ENCODE measurements at places on chromosomes 6 and 20.

DNA sequence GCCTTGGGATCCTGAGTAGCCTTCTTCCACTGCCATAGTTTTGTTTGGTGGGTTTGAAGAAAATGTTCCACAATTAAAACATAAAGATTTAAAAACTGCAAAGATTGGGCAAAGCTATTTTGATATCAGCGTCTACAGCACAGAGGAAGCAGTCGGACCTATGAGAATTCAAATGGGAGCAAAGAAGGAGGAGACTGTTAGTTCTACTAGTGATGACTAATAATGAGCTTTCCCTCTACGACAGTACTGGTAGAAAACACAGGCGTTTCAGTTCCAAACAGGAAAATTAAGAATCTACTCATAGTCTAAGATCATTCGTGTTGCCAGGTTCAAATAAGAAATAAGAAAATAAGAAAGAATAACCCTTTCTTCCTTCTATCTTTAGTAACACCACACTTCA is 121.2 kb downstream of the INSM1 start:
- DNase-seq: no peak

DNA sequence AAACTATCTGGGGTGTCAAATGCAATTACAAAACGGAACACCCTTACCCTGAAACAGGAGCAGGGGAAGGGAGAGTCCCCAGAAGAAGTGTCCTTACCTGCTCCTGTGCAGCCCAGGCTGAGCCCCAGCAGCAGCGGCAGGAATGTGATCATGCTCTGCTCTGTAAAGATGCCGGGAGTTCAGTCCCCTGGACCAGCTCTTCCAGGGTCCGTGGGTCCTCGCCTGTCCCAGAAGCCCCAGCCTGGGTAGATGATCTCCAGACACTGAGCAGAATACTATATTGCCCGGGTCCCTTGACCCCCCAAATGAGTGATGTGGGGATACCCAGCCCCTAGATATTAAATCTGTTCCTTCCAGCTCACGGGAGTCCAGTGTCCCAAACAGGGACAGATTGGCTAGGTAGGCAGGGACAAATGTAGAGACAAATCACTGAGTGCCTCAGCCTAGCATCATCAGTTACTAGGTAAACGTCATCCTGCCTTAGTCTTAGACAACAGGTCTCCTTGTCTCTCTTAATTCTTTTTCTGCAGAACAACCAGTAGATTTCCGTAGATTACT is at the start of gene HLA-DMB:
HLA-DMB (minus strand) TSS at position 373 of the 558 bp plus-strand sequence; CDS start at position 152, 221 bp downstream.
- DNase-seq: no peak

DNA sequence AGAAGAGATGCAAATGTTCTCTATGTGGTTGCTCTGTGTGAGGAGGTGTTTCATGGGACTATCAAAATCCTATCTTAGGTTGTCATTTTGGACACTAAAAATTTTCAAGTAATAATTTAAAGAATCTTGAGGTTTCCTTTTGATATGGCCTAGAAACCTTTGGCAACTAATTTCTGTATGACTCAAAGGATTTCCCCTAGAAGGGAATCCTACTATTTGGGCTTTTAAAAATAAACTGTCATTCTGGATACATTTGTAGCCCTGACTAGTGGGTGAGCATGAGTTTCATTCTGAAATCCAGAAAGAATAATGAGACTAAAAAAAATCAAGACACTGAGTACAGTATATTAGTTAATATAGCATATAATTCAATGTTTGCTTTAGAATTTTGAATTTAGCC is 25.5 kb upstream of the RAB23 start:
- DNase-seq: no peak

GRCh38 chr20:48298851-48299484 is 513.7 kb upstream of the SULF2 start:
- no peak for DNase-seq

- DNase-seq: no peak
Observed at GRCh38 chr6:44974511-44974910, 353.6 kb upstream of the RUNX2 start.

- no peak for DNase-seq
Observed at GRCh38 chr6:118890997-118891790, 2.8 kb upstream of the ASF1A start.

DNA sequence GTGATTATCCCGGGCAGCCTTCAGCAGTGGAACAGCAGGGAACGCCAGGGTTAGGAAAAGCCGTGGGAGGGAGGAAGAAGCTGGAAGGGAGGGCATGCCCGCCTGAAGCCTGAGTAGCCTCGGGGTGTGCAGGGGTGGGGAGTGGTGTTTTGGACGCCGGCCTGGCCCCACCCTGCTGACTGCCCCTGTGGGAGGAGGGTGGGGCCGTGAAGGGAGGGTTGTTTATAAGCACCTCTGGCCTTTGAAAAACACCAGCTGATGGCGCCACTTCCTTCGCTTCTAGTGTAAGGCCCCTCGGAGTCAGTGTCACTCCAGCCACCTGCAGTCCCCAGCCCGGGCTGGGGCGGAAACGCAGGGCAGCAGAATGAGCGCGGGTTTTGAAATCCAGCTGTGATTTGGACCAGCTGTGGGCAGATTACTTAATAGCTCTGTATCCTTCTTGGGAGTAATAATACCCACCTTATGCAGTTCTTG is 52.8 kb upstream of the BMP6 start:
- DNase-seq: no peak

GRCh38 chr6:106512968-106513574 is 116.2 kb downstream of the RTN4IP1 start:
- DNase-seq: no peak

DNA sequence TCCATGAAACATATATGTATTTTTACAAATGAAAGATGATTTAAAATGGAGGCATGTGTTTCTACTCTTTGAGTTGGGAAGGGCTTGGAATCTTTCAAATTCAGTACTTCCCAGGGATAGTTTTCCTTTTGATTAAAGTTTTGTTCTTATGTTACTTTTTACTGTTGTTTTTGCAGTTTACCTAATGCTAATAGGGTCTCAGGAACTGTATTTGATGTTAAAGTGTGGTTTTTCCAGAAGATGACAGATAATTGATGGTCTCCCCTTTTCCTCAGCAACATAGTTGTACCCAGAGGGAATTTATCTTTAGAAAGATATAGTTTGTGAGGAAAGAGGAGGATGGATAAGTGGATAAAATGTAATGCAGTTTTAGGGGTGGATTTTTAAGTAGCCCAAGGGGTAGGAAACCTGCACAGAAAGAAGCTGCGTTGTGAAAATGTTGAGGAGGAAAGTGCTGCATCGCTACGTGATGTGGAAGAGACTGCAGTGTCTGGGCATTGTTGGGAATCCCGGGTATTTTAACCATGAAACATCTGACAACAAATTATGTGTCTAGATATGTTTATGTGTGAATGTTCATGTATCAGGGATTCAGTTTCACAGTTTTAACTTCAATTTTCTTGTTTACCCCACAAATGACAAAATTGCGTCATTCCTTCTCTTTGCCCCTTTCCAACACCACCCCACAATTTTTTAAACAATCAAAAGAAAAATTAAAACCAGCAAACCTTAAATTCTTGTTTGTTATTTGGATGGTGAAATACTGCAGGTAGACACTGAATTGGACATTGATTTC is 42.3 kb downstream of the GNAS start:
- no peak for DNase-seq

DNA sequence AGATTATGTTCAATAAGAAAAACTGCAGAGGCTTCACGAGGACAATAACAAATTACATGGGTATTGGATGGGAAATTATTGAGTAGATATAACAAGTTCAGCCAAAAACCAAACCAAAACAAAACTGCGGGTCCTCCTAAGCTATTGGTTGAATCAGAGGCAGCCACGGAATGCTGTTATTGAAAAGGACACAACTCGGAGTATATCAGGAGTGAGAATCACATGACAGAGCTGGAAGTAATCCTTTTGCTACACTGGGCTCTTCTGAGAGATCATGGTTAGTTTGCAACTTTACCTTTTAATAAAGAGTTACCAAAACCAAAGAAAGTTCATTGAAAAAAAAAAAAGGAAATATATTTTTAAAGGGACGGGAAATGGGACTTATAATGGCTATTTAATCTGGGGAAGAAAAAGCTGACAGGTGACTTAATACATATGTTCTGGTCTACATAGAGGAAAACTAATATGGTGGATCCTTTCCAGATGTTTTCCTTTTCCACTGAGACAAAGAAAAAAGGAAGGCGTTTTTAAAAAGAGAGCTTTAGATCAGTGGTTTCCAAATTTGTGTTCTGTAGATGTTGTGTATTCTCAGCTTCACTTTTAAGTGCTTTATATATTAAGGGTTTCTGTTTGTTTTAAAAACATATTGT is 6.9 kb upstream of the CITED2 start:
- DNase-seq: no peak

GRCh38 chr20:23149623-23150279 is 63.6 kb upstream of the CD93 start:
- no peak for DNase-seq

DNA sequence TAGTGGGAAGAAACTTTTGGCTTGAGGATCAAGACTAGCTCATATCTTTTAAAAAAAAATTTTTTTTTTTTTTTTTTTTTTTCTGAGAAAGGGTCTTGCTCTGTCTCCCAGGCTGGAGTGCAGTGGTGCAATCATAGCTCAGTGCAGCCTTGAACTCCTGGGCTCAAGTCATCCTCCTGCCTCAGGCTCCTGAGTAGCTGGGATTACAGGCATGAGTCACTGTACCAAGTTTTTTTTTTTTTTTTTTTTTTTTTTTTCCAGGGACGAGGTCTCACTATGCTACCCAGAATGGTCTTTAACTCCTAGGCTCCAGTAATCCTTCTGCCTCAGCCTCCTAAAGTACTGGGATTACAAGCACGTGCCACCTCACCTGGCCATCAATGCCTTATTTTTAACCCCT is 27.9 kb downstream of the GCLC start:
- no peak for DNase-seq

DNA sequence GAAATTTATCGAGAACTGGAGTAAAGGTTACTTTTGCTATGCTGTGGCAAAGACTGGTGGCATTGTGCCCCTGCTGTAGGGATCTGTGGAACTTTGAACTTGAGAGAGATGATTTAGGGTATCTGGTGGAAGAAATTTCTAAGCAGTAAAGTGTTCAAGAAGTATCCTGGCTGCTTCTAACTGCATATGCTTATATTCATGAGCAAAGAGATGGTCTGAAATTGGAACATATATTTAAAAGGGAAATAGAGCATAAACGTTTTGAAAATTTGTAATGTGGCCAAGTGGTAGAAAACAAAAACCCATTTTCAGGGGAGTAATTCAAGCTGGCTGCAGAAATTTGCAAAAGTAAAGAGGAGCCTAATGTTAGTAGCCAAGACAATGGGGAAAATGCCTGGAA is 12.3 kb upstream of the UFL1 start:
- no peak for DNase-seq

DNA sequence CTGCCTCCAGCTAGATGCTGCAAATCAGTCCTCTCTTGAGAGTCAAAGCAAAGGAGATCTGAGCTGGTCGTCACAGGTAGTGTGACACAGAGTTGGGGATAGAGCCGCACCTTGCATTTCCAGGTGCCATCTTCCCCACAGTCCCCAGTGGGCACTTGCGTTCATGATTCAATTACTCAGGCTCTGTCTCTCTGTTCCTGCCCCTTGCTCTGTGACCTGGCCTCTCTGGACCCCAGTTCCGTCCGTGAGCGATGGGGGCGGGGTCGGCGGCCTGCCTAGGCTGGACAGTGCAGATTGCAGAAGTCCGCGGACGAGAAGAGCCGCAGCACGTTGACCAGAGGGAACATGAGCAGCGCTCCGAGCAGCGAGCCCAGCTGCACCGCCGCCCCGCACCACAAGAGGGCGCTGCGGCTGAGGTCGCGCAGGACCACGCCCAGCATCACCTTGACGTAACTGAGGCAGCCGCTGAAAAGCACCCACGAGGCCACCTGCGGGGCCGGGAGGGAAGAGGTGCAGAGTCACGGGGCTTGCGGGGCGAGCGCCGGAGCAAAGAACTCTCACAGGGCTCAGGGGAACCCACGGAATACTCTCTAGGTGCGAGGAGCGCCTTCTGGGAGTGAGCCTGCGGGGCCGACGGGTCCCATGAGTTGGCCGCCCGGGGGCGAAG is 7.4 kb downstream of the SLC52A3 start:
- no peak for DNase-seq

DNA sequence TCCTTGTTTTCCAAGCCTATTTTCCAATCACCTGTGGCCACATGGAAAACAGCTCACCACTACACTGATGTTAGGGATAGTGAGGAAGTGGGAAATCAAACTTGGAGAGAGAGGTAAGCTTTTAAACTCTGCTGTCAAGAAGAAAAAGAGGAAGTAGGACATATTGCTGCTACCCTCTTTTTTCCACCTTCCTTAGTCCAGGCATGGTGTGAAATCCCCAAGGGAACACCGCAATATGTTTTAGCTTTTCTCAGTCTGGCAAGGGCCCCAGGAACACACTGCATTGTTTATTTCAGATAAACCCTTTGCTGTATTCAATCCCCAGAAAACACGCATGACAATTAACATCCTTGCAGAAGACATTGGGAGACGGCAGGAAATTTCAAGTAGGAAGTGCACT is 61.3 kb downstream of the HS3ST5 start:
- no peak for DNase-seq

GRCh38 chr6:113011801-113012200 is 664.7 kb downstream of the RFPL4B start:
- no peak for DNase-seq

- DNase-seq: no peak
Observed at GRCh38 chr6:107713563-107713962, 110.5 kb downstream of the SCML4 start.

DNA sequence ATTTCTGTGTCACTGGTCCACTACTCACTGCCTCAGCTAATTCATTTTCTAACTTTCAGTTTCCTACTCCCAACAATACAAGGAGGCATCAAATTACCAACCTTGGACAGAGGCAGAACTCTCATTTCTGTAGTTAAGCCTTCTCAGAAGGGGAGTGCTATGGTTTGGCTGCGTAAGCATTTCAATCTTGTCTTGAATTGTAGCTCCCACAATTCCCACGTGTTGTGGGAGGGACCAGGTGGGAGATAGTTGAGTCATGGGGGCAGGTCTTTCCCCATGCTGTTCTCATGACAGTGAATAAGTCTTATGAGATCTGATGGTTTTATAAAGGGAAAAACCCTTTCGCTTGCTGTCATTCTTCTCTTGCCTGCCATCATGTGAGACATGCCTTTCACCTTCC is 22.9 kb downstream of the HLA-DRA start:
- DNase-seq: no peak

DNA sequence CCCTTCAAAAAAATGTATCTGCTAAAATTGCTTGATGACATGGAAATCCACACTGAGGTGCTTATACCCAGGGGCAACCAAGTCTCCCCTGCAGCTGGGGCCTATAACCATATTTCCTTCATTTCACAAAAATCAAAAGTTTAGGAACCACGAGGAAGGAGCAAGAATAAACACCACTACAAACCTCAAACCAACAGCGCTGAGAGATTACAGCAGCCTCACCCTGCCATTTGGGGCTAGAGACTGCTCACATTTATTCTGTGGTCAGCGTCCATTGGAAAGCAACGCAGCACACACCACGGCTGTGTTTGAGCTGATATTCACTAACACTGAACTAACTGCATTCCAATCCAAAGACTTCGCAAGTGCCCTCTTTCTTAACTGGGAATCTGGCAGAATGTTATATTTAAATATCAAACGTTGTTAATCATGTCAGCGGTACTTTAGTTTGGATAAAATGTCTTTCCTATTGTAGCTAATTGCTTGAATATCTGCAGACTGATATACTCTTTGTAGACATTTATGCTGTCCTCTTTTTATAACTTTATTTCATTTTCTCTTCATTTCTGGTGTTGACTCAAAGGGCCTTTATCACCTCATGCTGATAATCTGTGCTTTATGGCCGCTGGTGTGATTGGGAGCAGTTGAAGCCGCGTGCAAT is 94.6 kb downstream of the FOXA2 start:
- DNase-seq: no peak

GRCh38 chr6:168123165-168123911 is 44.3 kb upstream of the FRMD1 start:
- DNase-seq: no peak

GRCh38 chr6:53714888-53715287 is 49.3 kb upstream of the KLHL31 start:
- no peak for DNase-seq

Data from stimulated activated CD4-positive, alpha-beta T cell treated with anti-CD3 and anti-CD28 coated beads, TNF-alpha, amount 100 ng/mL, for 1 hour (primary cell).